Lung (tissue), 17 donors: ENCODE measurements at places on chromosomes 4 and X.

DNA sequence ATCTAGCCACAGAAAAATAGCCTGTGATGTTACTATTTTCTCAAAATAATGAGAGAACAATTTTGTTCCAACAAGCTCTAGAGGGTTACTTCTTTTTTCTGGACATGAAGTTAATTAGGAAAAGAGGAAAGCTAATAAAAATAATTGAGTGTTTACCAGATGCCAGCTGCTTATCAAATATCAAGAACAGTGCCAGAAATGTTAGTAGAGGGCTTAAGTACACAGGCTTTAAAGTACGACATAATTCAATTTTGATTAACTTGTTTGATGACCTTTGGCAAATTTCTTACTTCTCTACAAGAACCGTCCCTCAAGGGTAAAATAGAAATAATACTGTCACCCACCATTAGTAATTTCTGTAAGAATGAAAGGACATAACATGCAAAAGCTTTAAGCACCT, 977.0 kb downstream of the FSTL5 start:
- peak; percentile 22 for DNase-seq

DNA sequence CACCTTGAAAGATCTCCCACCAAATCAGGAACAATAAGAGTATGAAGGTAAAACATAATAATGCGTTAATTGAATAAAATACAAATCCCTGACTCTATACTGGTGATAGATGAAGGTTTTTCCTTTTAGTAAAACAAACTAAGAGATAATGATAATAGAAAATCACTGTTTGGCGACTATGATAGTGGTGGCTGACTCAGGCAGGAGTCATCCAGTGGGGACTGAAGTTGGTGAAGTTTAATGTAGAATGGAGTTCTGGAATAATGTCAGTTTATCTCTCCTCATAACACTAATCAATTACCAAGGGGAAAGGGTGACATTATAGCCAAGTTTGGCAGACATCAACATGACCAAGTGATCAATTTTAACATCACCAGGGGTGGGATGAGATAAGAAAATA, 21.3 kb downstream of the ABCG2 start:
- no peak for DNase-seq

DNA sequence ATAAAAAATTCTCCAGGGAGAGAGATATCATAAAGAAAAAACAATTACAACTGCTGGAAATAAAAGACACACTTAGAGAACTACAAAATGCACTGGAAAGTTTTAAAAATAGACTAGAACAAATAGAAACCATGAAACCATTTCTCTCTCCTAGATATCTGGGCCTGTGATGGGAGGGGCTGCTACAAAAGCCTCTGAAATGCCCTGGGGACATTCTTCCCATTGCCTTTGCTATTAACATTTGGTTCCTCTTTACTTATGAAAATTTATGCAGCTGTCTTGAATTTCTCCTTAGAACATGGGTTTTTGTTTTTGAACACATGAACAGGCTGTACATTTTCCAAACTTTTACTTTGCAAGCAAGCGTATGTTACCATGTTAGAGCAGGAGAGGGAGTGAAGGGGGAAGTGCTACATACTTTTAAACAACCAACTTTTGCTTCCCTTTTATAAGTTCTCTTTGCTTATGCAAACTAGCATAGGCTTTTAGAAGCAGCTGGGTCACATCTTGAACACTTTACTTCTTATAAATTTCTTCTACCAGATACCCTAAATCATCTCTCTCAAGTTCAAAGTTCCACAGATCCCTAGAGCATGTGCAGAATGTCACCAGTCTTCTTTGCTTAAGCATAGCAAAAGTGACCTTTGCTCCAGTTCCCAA, 47.9 kb upstream of the PACRGL start:
- peak; percentile 76 for DNase-seq

GRCh38 chr4:92825256-92825655, 521.5 kb downstream of the GRID2 start:
- DNase-seq: no peak

DNA sequence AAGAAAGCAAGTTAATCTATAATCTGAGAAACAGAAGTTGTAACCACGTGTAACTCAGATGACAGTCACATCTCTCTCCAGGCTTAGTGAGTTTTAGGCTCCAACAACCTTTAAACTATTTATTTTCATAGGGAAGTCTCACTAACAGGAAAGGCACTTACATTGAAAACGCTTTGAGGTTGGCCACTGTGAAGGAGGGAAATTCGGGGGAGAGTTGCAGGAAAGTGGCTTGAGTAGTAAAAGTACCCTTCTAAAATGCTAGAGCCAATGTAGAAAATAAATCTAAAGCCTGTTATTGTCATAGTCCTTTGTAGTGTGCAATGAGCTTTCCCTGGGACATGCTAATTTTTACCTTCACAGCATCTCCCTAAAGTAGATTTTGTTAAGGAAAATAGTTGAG, 995 bp upstream of the NFXL1 start:
- DNase-seq: peak; percentile 8

GRCh38 chr4:155530290-155530689, 136.4 kb upstream of the GUCY1A1 start:
- DNase-seq: no peak

DNA sequence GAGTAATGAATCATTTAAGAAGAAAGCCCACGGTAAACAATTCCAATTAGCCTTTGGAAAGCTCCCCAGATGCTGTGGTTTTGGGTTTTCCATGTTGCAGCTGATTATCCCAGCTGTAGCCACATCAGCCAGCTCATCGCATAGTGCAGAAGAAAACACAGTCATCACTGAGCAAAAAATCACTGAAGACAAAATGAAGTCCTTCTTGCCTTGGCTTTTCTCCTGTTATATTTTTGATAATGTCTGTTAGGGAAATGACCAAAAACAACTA, 193.0 kb upstream of the C1QTNF7 start:
- DNase-seq: peak; percentile 49

- DNase-seq: no peak
These were observed 68.9 kb downstream of the PCDH19 start for GRCh38 chrX:100341142-100341510.

DNA sequence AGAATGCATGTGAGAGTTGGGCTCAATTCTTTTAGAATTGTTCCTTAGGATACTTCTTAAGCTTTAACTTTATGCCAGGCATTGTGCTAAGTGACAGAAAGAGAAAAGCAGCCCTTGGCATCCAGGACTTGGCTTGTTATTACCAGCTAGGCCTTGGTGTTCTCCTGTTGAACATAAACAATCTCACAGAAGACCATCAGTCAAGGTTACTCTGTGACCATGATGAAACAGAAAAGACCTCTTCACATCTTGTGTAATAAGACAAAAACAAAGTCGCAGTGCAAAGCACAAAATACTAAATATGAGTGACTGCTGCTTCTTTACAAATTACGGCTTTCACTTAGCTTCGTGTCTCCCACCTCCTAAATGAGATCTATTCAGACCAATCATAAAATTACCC, 71.6 kb downstream of the CHIC2 start:
- DNase-seq: no peak

DNA sequence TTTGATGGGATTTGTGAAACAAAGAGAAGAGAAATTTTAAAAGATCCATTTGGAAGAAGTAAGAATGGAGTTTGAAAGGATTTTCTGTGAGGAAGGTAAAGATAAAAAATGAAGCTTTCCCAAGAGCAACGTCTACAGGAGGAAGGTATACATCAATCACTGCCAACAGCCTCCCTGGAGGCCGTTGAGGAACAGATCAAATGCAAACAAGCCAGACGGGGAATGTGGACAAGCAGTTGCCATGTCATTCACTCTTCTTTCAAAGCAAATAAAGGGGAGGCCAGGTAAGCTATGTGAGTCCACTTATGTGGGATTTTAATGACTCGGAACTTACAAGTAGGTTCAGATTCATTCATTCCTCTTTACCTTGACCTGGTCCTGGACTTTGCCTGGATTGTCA, 1020.5 kb upstream of the AGA start:
- DNase-seq: no peak

DNA sequence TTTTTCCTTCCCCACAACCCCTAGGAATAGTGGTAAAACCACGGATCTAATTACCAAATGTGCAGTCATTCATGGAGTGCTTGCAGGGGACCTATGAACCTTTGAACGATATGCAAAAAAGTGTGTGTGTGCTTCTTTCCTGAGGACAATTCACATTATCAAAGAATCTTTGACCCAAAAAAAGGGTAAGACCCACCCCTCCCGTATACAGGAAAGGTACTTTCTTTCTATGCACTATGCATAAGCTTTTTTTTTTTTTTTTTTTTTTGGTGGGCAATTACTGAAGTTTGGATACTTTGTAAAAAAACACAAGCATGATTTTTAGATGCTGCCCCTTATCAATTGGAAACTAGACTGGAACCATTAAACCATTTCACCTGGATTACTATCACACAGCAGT, 31.4 kb downstream of the SPRY1 start:
- no peak for DNase-seq

GRCh38 chr4:153060196-153060595, 124.1 kb downstream of the FHDC1 start:
- no peak for DNase-seq

- no peak for DNase-seq
These were observed 83.1 kb downstream of the MAGED1 start for GRCh38 chrX:51976503-51976902.

DNA sequence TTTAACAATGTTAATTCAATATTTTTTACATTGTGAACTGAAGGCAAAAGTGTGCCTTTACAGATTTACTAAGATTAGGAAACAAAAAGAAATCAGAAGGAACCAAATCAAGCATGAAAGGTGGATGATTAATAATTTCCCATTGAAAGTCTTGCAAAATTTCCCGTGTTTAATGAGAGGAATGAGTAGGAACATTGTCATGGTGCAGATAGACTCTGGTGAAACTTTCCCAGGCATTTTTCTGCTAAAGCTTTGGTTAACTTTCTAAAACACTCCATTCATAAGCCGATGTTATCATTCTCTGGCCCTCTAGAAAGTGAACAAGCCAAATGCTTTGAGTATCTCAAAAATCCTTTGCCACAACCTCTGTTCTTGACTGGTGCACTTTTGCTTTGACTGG, 1522.8 kb upstream of the PABPC4L start:
- DNase-seq: no peak

GRCh38 chr4:99863804-99864203, 30.4 kb downstream of the LAMTOR3 start:
- DNase-seq: peak; percentile 38

GRCh38 chr4:3827616-3828492, 61.7 kb downstream of the ADRA2C start:
- peak; percentile 81 for DNase-seq

- DNase-seq: no peak
These were observed 259.6 kb downstream of the UNC5C start for GRCh38 chr4:95289028-95289634.

- DNase-seq: no peak
These were observed 173.9 kb downstream of the GRXCR1 start for GRCh38 chr4:43066415-43066814.

GRCh38 chrX:110428144-110428543, 69.5 kb downstream of the RTL9 start:
- DNase-seq: no peak

- no peak for DNase-seq
These were observed 81.5 kb downstream of the QRFPR start for GRCh38 chr4:121299367-121299766.

DNA sequence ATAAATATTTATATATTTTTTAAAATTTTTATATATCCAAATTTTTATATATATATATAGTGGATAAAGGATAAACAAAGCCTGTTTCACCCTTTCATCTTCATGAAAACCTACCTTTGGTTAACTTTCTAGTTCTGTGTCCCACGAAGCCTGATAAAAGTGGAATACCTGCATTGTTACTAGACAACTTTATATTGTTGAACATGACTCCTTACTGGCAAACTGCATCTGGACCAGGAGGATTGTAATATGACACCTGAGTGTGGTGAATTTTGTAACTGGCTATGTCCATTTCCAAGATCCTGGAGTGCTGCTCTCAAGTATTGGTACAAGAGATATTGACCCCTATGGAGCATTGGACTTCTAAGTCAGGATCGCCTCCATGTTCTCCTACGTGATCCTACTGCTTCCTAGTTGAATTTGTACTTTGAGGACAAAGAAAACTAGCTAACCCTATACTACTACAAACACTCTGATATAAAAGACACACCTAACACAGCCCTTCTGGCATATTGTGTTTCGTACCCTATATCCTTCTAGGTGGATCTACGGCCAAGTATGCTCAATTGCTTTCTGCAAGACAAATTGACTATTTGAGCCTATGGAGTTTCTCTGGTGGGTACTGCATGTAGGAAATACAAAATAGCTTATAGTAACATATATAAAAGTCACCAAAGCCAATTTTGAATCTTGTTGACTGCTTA, 61.3 kb upstream of the PRRG1 start:
- DNase-seq: no peak

DNA sequence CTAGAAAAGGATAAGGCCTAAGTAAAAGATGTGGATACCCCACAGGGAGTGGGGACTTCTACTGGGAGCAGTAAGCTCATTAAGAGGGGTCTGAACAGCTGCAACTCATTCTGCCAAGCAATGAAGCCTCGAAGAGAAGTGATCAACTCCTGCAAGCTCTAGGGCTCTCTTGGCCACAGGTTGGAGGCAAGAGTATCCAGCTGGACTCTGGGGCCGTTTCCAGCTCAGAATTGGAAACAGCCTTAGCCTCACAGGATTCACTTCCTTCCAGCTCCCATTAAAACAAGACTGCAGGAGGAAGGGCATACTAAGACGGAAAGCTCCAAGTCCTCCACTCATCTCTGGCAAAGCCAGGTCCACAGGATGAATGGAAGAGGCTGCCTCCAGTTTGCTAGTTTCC, 126.3 kb downstream of the ATG4A start:
- peak; percentile 74 for DNase-seq

- no peak for DNase-seq
These were observed 22.9 kb upstream of the CXCL13 start for GRCh38 chr4:77582711-77583110.

- no peak for DNase-seq
These were observed 295.8 kb upstream of the SLC7A11 start for GRCh38 chr4:138537731-138538490.

- DNase-seq: no peak
These were observed 593.2 kb downstream of the ZNF674 start for GRCh38 chrX:45952030-45952429.

GRCh38 chr4:73964862-73965611, 16.8 kb downstream of the PF4 start:
- no peak for DNase-seq

GRCh38 chr4:169649545-169650226, 29.3 kb downstream of the CLCN3 start:
- DNase-seq: peak; percentile 24

DNA sequence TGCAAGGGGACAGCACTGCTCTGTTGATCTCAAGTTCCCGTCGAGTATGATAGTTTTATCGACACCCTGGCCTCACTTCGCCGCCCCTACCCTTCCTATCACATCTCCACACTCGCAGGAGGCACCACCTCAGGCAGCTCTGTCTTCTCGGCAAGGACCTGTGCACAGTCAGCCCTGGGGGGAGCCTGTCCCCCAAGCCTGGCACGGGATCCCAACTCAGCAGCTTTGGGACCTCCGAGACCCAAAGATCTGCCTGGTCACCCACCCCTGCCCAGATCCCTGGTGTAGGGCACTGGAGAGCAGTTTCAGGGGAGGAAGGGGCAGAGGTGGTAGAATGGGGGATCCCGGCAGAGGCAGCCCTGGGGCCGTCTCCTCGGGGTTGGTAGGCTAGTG, 18.0 kb upstream of the UBA1 start:
- DNase-seq: no peak
